ENCODE measurements at places on chromosomes 3 and 15. TPM values are rescaled to one million over a fixed set of nuclear protein-coding genes. Genes with fewer than 3 reads are reported as not detected.

SERPINI2 gene
- 1.5 TPM for polyA plus RNA-seq

GRCh38 chr15:51342227-51342999 lies 958 bp downstream of the GLDN start:
- DNase-seq, result no peak

DNA sequence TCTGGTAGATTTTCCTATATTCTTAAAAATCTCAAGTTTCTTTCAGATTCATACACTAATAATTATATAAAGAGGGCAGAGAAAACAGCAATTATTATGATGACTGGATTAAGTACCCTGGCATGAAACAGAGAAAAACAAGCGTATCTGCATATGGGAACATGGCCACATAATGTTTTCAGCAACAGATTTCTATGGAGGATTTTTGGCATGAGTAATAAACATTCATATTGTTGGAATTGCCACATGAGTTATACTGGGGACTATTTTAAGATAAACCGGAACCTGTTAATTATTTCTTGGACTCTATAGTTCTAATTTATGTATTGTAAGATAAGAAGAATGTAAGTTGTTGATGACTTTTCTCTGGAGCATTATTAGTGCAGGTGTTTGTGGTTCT lies 112.7 kb downstream of the OXSM start:
- no peak for DNase-seq

DNA sequence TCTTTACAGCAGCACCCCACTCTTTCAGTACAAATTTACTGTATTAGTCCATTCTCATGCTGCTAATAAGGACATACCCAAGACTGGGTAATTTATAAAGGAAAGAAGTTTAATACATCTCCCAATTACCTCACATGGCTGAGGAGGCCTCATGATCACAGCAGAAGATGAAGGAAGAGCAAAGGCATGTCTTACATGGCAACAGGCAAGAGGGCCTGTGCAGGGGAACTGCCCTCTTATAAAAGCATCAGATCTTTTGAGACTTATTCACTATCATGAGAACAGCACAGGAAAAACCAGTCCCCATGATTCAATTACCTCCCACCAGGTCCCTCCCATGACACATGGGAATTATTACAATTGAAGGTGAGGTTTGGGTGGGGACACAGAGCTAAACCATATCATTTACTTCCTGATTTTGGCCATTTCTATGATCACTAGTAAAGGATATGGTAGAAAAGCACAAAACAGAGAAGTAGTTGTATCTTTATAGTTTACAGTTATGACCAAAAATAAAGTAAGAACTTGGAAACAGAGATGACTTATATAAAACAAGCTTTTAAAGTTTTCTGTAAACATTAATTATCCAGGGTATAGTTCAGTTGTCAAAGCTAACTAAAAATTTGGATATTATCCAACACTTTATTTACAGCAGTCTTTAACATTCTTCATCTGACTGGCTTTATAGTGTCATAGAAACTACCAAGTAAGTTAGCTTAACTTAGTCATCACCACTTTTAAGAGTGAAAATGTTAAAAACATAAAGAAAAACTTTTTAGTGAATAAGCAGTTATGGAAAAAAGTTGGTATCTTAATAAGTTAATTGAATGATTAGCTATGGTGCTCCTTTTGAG lies 40.2 kb downstream of the P2RY1 start:
- no peak for DNase-seq

- DNase-seq, result no peak
Observed at GRCh38 chr15:64856429-64857145, 14.9 kb downstream of the PLEKHO2 start.

DNA sequence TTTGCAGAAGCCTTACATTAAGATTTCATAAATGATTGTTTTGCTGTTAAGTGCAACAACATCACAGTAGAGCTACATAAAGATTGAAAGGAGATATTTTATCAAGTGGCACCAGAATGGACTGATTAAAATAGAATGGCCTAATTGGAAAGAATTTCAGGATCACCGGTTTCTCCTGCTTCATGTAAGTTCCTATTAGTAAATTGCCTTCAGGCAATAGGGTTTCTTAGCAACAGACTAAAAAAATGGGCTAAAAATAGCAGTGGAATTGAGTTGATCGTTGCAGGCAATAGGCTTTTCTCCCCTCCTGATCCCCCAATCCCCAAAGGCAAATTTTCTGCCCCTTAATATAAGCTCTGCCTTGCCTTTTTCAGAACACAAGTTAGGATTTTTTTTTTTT lies 917 bp downstream of the LNP1 start:
- peak; percentile 58 for DNase-seq
